ENCODE measurements at places on chromosomes 3 and 15.

- no peak for DNase-seq
These were observed 428.2 kb upstream of the IL12A start for GRCh38 chr3:159560214-159560979.

- no peak for DNase-seq
These were observed 31.8 kb downstream of the PLD1 start for GRCh38 chr3:171778493-171778892.

DNA sequence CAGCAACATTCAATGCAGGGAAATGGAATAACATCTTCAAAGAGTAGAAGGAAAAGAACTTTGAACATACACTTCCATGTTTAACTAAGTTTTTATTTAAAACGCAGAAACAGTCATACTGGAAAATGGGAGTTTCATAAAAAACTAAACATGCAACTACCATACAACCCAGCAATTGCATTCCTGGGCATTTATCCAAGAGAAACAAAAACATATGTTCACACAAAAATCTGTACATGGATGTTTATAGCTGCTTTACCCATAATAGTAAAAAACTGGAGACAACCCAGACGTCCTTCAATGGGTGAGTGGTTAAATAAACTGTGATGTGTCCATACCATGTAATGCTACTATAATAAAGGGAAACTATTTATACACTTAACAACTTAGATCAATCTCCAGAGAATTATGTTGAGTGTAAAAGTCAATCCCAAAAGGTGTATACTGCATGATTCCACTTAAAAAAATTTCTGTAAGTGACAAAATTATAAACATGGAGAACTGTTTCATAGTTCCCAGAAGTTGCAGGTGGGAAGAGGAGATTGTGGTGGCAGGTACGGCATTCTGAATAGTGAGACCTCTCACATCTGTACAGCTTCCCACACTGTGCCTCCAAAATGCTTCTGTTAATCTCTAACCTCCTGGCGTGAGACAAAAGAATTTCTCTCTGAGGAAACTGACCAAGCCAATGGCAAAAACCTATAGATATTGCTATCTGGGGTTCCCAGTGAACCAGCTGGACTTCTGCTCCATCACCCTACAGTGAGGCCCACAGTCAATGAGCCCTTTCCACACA lies 23.1 kb downstream of the ISG20 start:
- no peak for DNase-seq

- DNase-seq, result no peak
These were observed 18.3 kb upstream of the IGF2BP2 start for GRCh38 chr3:185843126-185843525.

DNA sequence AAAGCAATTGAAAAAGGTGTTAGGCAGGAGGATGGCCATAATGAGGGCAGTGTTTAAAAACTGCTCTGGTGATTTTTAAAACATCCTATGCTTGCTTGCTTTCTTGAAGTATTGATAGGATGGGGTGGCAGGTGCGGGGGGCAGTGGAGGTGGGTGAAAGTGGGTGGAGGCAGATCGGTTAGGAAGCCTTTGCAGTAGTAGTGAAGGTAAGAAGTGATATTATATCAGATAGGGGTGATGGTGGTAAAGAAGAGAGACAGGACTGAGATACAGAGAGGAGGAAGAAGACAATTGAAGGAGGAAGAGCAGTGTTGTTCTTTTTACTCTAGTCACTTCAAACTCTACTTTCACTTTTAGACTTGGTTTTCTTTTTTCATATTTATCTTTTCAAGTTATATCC lies 11.1 kb downstream of the ZNF80 start:
- no peak for DNase-seq

GRCh38 chr15:98418122-98418521 lies 230.2 kb upstream of the IGF1R start:
- DNase-seq, result no peak

DNA sequence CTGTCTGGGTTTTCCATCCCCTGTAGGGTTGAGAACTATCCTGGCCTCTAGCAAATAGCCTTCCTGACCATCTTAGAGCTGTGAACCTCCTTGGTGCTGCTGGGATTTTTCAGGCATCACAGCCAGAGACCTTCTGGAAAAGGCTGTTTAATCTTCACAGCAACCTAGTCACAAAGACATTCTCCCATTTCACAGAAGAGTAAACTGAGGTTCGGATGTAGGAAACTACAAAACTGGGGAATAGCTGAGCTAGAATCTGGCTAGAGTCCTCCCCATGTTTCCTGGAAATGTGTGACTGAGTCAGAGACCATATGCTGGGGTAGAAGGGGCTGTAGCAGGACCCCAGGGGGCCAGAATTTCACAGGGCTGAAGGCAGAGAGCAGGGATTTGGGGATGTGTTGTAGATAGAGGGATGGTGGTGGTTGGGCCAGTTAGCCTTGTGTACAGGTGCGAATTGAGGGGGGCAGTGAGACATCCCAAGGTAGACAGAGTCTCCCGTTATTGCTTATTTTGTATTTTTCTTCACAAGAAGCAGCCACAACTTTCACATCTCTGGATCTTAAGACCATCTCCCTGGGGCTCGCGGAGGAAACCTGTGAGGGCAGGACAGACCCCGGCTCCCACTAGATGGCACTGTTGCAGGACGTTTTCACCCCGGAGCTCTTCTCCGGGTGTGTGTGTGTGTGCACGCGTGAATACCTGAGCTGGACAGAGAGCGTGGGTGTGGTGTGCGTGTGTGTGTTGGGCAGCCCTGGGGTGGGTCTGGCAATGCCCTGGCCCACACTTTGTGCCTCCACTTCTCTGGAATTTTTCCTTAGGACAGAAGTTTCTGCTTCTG lies 66.9 kb upstream of the PRR23C start:
- peak; percentile 72 for DNase-seq

- DNase-seq, result no peak
These were observed 12.3 kb downstream of the CDIN1 start for GRCh38 chr15:36591536-36592411.

- DNase-seq, result no peak
These were observed 78.7 kb downstream of the MITF start for GRCh38 chr3:69817988-69818387.

Measured in NAMALWA (cell line).